Activated T-helper 17 cell treated with anti-CD3 and anti-CD28 coated beads, Interleukin-2, amount 50 U/mL, for 72 hours (primary cell): ENCODE measurements at places on chromosomes 3 and 15. TPM values are rescaled to one million over a fixed set of nuclear protein-coding genes. Genes with fewer than 3 reads are reported as not detected.

Gene WDR72
- not detected for total RNA-seq

Gene GOLGA6L7
- not detected for total RNA-seq

Gene WDR53
- total RNA-seq, result 11.3 TPM

Gene SCG3
- not detected for total RNA-seq

Gene GNB4
- total RNA-seq, result 1.7 TPM

Gene STRC
- total RNA-seq, result 4.4 TPM

Gene LAMB2
- total RNA-seq, result 0.79 TPM

Gene SLC2A2
- not detected for total RNA-seq

Gene CCR2
- total RNA-seq, result 2.9 TPM

Gene SLC22A13
- total RNA-seq, result 0.99 TPM

Gene KLHL40
- total RNA-seq, result not detected

Gene SIDT1
- total RNA-seq, result 20.8 TPM

Gene PPIP5K1
- 43.6 TPM for total RNA-seq

Gene TGM4
- not detected for total RNA-seq

Gene GTF2A2
- 102 TPM for total RNA-seq

Gene STAC
- total RNA-seq, result not detected

Gene SAXO2
- total RNA-seq, result not detected

Gene POC1A
- 28.1 TPM for total RNA-seq

Gene GPX1
- 221 TPM for total RNA-seq

Gene AHSG
- not detected for total RNA-seq

Gene ISLR2
- total RNA-seq, result not detected

Gene ATP13A5
- not detected for total RNA-seq

Gene DAPK2
- total RNA-seq, result 0.82 TPM

Gene CADPS
- total RNA-seq, result not detected

Gene MKRN2
- total RNA-seq, result 17.2 TPM

Gene ALS2CL
- 0.69 TPM for total RNA-seq

Gene CTDSPL
- 1.5 TPM for total RNA-seq

Gene ZBED2
- total RNA-seq, result 429 TPM
